Fibroblast of skin of left biceps (primary cell): ENCODE measurements at places on chromosomes 6 and 20.

DNA sequence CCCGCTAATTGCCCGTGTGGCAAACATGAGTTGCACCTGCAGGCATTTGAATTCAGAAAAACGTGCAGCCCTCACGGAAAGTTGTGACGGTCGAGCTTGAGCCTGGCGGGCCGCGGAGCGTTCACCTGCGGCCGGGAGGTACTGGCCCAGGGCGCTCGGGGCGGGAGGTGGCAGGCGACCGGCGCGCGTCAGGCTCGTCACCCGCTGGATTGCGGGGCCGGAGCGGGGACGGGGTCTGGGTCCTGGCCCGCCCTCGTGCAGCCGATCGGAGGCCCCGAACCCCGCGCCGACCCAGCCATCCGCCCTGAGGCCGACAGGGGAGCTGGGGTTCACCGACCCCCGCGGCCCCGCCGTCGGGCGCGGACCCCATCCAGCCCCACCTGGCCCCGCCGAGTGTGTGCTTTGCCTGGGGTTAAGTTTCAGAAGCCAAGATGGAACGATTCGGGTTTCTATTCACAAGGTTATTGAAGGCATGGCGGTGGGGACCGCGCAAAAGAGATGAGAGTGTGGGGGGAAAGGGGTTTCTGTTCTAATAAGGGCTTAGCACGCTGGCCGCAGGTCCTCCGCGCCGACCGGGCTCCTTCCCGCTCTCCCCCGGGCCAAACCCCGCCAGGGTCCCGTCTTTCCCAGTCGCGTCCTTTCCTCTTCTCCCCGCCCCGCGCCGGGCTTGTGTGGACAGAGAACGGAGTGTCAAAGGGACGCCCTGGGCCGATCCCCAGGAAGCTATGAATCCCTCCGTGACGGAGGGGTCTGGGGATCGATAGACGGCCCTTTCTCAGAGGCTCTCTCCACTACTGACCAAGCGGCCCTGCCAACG is 1.6 kb upstream of the HEY2 start:
- no peak for DNase-seq

- DNase-seq: no peak
These were observed 18.1 kb downstream of the STXBP5 start for GRCh38 chr6:147222160-147222838.

GRCh38 chr6:32461493-32461892 is 21.8 kb downstream of the HLA-DRA start:
- no peak for DNase-seq

DNA sequence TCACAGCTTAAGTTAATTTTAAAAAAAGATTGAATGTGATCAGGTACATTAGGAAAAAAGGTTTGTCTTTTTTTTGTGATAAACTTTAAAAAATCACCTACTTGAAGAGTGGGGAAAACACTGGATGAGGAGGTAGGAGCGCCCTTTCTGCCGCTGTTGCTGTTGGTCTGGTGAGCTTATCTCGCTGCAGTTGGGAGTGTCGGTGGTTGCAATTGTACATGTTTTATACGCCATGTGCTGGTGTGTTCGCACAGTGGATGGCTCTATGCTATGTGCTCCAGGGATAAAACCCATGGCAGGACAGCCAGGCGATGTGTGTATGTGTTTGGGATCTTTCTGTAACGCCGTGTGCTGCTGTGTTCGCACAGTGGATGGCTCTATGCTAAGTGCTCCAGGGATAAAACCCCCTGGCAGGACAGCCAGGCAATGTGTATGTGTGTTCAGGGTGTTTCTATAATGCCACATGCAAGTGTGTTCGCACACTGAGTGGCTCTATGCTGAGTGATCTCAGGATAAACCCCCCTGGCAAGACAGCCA is 1.7 kb downstream of the SLC22A3 start:
- DNase-seq: no peak

- no peak for DNase-seq
These were observed 84.3 kb upstream of the TRAF3IP2 start for GRCh38 chr6:111689946-111690345.

DNA sequence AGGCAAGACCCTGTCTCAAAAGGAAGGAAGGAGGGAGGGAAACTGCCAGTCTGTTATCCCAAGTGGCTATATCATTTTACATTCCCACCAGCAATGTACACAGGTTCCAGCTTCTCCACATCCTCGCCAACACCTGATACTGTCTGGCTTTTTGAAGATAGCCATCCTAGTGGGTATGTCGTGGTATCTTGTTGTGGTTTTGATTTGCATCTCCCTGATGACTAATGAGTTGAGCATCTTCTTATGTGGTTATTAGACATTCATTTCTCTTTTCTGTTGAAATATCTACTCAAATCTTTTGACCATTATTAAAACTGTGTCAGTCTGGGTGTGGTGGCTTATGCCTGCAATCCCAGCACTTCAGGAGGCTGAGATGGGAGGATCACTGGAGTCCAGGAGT is 47.9 kb upstream of the ARID1B start:
- DNase-seq: peak; percentile 25

DNA sequence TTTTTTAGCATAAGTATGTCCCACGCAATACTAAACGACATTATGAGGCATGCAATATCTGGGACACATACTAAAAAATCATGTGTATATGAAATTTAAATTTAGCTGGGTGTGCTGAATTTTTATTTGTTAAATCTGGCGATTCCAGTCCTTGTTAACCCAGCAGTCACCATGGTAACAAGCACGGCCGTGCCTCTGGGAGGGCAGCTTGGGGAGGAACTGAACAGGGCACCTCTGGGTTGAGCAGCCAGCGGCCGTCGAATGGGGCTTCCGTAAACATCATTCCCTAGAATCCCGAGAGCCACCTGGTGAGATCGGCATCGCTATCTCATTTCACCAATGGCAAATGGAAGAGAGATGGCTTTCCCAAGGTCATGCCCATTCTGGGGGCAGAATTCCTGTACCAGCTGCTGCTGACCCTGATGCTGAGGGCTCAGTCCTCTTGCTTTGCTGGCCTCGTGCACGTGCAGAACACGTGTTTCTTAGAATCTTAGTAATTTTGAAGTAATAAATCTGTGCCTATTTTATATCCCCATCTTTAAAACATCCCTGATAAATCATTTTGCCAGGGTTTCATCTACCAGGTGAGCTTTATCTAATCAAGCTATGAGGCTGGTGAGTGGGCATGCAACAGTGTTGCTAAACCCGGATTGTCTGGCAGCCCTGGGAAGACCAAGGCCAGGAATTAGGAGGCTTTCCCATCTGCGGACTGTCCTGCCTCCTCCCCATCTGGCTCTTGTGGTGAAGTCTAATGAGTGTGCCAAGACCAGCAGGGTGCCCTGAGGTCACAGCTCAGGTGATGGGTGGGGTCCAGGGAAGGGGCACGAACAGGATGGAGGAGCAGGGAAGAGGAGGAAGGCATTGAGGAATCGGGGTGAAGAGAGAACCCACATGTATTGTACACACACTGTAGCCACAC is 85.1 kb downstream of the AGPAT4 start:
- no peak for DNase-seq

- DNase-seq: no peak
These were observed 191.2 kb downstream of the UTRN start for GRCh38 chr6:144476286-144476685.

DNA sequence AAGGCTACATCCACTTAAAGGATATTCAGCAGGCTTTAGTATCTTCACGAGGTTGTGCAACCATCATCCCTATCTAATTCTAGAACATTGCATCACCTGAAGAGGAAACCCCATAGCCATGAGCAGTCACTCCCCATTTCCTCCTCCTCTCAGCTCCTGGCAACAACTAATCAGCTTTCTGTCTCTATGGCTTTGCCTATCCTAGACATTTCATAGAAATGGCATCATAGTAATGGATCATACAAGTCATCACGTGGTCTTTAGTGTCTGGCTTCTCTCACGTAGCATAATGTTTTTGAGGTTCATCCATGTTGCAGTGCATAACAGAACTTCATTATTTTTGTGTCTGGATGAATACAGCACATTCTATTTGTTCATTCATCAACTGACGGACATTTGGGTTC is 20.5 kb downstream of the SNAI1 start:
- DNase-seq: peak; percentile 90

DNA sequence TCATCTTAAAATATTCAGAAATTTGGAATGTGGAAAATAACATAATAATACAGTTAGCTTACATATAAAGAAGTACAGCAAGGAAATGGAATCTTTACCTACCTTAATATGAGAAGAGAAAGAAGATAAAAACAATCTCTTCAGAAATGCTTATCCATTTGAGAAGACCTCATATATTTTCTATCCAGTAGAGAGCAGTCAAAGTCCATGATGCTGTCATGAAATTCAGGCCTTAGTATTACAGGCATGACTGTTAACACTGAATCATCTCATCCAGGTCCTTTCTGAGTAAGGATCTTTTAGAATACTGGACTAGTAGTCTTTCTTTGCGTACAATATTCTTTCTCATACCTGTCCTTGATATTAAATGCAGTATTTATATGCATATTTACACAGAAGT is 713.4 kb downstream of the CD109 start:
- DNase-seq: peak; percentile 65
